Natural killer cell (primary cell): ENCODE measurements at places on chromosomes 2 and 18.

- no peak for DNase-seq
Measured at GRCh38 chr2:241905716-241906377, 36.3 kb downstream of the RTP5 start.

GRCh38 chr2:112000399-112001135 lies 54.5 kb upstream of the TMEM87B start:
- no peak for DNase-seq

- DNase-seq = no peak
Measured at GRCh38 chr2:27583390-27583915, 611 bp downstream of the ZNF512 start.

DNA sequence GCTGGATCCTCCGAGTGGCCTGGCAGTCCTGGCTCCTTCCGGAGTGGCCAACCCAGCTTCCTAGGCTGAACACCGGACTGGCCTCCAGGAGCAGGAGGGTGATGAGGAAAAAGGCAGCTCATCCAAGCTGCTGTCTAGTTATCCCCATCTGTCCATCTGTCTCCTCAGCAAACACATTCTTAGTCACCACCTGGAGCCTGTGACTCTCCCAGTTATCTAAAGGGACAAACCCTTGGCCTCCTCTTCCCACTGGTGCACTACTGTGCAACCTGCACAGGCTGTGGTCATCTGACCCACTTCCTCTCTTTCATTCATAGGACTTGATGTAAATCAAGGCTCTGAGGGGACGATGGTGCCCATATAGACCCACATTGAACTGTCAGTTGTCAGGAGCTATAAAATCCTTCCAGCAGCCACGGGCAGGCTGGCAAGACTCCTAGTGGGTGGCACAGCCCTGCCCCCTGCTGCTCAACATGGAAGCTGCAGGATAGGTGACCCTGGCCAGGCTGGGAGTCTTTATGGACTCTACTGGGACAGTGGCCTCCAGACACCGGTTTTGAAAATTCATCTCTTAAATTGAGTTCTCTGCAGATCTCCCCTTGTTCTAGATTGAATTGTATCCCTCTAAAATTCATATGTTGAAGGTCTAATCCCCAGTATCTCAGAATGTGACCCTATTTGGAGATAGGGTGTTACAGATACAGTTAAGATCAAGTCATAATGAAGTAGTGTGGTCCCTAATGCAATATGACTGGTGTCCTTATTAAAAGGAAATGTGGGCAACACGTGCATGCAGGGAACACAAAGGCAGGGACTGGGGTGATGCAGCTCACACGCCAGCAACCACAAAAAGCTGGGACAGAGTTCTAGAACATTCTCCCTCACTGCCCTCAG lies 29.3 kb upstream of the DUSP2 start:
- peak; percentile 90 for DNase-seq

GRCh38 chr18:53004798-53005197 lies 664.8 kb downstream of the DCC start:
- no peak for DNase-seq

DNA sequence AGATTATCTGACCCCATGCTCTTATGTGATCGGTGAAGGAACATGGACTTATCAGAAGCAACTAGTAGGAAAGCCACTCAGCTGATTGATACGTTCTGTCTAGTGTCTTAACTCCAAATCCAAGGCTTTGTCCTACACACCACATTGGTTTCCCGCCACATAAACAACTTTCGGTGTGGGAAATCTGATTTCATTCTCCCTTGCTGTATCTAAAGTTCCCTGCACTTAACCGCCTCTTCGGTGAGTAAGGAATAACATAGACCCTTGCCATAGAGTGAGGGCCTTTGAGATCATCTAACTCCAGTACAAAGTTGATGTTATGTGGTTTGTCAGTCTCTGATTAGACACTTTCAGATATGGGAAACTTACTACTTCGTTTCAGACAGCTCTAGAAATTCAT lies 538.2 kb upstream of the TNP1 start:
- no peak for DNase-seq

- DNase-seq = no peak
Measured at GRCh38 chr18:63440219-63440618, 17.9 kb upstream of the VPS4B start.

DNA sequence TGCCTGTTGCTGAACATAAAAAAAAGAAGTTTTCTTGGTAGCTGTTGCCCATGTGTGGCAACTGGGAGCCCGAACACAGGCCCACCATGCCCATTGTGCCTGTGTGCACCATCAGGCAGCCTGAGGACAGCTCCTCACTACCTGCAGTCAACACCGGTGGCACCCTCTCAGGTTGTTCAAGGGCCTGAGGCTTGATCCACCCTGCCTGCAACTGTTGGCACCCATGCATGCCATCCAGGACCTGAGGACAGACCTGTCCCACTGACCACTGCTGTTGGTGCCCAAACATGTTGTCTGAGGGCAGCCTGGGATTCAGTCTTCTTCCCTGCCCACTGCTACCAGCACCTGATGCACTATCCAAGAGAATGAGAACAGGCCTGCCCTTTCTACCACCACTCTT lies 661.1 kb upstream of the ZNF804A start:
- DNase-seq = no peak

- no peak for DNase-seq
Measured at GRCh38 chr2:73975731-73976130, 9.0 kb upstream of the TET3 start.

DNA sequence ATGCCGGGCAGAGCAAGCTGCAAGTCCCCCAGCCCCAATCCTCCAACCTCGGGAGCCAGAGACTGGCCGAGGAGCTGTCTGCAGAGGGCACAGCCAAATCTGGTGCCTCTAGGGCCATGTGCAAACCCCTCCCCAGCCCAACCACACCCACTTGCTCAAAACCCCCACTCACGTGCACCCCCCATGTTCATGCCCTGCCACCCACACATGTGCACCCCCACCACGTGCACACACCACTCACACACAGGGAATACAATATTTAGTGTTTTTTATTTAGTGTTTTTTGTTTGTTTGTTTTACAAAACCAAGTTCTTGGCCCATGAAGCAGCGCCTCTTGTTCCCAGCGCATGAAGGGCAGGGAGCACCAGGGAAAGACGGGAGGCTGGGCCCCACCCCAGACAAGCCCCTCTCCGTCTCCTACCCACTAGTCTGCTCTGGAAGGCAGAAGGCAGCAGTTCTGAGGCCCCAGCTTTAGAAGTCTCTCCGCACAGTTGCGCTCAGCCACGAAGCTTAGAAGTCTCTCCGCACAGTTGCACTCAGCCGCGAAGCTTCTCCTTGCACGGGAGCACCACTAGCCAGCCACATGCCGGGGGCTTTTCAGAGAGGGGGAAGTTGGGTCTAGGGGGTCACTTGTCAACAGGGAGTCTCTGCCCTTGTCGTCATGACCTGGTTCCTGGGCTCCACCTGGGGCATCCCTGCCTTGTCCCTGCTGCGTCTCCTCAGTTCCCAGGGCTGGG lies 276.1 kb upstream of the HDAC4 start:
- DNase-seq = no peak

DNA sequence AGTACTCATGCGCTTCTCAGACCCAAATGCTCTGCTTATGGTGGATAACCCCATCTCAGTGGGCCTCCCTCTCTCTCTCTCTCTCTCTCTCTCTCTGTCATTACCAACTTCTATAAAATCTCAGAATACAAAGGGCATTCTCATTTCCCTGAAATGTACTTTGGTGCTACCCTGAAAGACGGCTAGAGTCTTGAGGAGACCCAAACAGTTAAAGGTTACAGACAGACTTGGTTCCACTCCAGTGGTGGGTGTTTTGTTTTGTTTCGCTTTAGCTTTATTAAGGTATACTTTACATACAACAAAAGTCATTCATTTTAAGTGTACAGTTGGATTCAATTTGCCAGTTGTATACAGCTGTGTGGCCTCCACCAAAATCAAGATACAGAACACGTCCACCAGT lies 60.9 kb downstream of the BCL11A start:
- no peak for DNase-seq
